Left ventricle myocardium superior (tissue), 1 donor: ENCODE measurements at places on chromosomes 5 and 9. TPM values are rescaled to one million over a fixed set of nuclear protein-coding genes. Genes with fewer than 3 reads are reported as not detected.

The MOB3B gene
- 1.7 TPM for total RNA-seq

- DNase-seq: no peak
These were observed 1.3 kb downstream of the SCGB3A1 start for GRCh38 chr5:180589771-180590542.

DNA sequence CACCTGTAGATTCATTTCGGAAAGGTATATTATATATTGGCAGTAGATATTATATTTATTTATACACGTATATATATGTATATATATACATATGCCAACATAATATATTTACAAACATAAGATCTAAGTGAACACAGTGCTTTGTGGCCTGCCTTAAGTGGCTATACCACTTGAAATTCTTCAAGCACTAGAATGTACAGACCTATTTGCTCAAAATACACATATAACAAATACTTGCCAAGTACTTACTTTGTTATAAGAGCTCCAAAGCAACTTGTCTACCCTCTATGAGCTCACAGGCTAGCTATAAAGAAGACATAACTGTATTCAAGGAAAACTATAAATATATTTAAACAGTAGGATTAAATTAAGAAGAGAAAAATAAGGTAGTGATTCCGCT lies 33.6 kb upstream of the SLC36A1 start:
- DNase-seq: no peak

GRCh38 chr9:93130861-93131481 lies 3.1 kb downstream of the NINJ1 start:
- peak; percentile 74 for DNase-seq

DNA sequence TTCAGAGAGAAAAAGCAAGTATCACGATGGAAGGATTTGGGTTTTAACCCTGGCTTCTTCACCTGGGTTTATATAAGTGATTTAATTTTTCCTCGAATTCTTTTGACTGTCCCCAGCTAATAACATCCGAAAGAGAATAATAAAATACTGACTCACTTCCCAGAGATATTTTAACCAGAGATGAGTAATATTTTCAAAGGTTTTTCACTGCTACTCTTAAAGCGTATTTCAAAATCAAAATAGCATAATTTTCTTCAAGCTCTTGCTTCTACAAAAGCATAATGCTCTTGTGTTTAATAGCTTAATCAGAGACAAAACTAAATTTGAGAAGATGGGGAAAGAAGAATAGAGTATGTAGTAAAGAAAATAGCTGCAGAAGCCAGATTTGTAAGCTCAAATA lies 215.2 kb upstream of the PTGER4 start:
- DNase-seq: no peak
